CD8-positive, alpha-beta memory T cell (primary cell): ENCODE measurements at places on chromosomes 5 and 9.

GRCh38 chr9:3997492-3997891 lies 302.4 kb downstream of the GLIS3 start:
- no peak for DNase-seq

- DNase-seq: no peak
These were observed 41.0 kb downstream of the STOM start for GRCh38 chr9:121328876-121329681.

DNA sequence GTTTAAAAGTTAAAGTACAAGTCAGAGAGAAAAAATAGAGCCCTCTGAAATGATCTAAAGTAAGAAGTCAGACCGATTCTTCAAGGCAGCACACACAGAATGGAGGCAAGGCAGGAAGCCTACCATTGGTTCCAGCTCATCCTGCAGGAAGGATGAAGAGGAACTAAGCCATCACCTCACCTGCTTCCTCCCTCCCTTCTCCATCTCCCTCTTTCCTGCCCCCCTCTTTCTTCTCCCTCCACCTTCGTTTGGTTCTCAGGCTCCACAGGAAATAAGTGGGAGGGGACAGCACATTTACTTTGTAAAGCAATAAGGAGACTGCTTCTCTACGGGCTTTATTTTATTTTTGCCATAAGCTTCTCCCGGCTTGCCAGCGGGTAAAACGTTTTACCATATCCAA lies 213.4 kb downstream of the TRIM32 start:
- no peak for DNase-seq

- DNase-seq: no peak
These were observed 141.2 kb upstream of the RETREG1 start for GRCh38 chr5:16757989-16758501.

- no peak for DNase-seq
These were observed 591.0 kb upstream of the DMAC1 start for GRCh38 chr9:8390571-8390970.

GRCh38 chr9:14077672-14078071 lies 236.3 kb downstream of the NFIB start:
- DNase-seq: no peak
